ENCODE measurements at places on chromosomes 4 and X.
A peak's percentile ranks its signal among the peaks of the same experiment; 100 is the strongest.

- DNase-seq = no peak
These were observed 776 bp upstream of the SOWAHD start for GRCh38 chrX:119757646-119757978.

GRCh38 chr4:47271291-47271690 is 192.2 kb downstream of the COMMD8 start:
- DNase-seq = no peak

- DNase-seq = no peak
These were observed 81.2 kb downstream of the NPY1R start for GRCh38 chr4:163251204-163251603.

DNA sequence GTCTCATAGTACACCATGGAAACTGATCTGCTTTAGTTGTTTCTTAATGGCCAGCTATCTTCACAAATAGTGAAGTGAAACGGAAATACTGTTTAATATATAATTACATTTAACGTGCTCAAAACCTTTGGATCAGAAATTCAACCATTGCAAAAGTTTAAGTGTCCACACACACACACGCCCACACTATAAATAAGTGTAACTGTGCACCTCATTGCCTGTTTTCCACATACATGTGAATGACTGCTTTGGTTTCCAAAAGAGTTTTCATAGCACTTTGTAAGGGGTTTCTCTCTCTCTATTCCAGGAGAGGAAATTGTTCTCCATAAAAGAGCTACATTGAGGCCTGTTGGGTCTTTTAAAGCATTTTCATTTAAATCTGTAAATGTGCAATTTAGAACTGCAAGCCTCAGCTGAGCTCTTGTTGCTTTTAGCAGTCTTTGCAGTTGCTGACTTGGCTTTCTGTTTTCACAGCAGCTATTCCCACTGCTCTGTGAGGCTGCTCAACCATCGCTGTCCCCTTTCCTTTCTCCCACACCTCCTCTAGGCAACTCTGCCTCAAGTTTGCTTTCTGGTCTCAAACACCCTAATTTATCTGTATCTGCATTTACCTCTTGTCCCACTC is 94.5 kb downstream of the RAPGEF2 start:
- DNase-seq = no peak

DNA sequence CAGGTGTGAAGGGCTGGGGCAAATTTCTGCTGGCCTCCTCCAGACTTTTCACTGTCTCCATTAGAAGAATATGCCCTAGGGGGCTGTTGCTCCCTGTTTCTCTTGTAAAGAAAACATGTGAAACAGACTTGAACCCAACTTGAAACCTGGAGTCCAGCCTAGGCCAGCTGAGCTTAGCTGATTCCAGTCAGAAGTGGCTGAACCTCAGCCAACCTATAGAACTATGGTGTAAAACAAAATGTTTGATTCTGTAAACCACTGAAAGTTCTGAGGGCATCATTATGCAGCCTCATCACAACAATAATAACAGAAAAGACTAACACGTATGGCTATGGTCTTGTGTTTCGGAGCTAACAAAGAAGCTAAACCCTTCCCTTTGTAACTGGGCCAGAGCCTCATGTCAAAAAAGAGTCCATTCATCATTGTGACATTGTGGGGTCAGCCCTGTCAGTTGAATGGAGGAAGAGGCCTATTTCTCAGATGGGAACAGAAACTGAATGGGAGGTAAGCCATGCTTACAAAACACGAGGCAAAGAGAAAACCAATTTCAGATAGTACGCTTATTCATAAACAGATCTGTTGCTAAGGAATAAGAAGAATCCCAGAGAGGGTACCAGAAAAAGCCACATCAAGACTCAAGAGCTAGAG is 34.1 kb downstream of the SETD7 start:
- DNase-seq = no peak

DNA sequence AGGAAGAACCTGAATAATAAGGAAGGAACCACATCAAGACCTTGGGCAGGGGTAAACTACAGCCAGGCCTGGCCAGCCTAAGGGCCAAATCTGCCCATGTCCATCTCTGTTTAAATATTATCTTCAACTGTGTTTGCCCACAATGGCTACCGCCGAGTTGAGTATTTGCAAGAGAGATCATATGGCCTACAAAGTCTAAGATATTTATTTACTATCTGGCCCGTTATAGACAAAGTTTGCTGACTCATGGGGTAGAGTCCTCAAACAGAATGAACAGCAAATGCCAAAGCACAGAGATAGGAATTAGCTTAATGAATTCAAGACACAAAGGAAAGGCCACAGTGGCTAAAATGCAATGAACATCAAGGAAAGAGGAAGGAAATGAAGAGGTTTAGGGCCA is 44.8 kb downstream of the RPS6KA3 start:
- no peak for DNase-seq

DNA sequence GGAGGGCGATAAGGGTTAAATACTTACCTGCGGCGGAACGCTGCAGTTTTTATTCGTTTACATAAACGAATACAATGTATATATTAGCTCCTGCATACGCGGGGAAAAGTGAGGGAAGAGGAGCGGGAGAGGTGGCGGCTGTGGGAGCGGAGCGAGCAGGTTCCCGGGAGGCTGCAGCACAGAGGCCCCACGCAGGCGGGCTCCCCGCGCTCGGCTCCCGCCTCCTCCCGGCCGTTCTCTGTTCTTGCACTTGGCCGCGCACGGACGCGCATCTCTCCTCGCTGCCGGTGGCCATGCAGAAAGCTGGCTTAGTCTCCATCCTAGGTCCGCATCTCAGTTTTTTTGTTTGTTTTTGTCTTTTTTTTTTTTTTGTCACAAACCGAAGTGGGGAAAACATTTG is 340.4 kb upstream of the FAT1 start:
- DNase-seq = no peak

DNA sequence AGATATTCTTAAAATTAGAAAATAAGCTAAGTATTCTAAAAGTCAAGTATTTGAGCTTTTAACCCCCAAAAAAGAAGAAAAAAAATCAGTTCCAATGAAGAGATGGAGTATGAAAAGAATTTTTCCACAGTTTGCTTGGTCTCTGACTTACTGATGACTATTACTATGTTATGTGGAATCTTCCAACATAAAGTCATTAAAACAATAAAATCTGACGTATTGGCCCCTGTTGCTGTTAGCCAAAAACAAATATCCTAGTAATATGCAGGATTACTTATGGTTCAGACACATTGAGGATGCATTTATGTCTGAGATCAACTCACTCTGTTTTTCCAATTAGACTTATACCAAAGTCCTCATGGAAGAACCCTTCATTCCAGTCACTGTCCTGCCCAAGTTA is 517.2 kb upstream of the ADGRL3 start:
- DNase-seq = no peak

DNA sequence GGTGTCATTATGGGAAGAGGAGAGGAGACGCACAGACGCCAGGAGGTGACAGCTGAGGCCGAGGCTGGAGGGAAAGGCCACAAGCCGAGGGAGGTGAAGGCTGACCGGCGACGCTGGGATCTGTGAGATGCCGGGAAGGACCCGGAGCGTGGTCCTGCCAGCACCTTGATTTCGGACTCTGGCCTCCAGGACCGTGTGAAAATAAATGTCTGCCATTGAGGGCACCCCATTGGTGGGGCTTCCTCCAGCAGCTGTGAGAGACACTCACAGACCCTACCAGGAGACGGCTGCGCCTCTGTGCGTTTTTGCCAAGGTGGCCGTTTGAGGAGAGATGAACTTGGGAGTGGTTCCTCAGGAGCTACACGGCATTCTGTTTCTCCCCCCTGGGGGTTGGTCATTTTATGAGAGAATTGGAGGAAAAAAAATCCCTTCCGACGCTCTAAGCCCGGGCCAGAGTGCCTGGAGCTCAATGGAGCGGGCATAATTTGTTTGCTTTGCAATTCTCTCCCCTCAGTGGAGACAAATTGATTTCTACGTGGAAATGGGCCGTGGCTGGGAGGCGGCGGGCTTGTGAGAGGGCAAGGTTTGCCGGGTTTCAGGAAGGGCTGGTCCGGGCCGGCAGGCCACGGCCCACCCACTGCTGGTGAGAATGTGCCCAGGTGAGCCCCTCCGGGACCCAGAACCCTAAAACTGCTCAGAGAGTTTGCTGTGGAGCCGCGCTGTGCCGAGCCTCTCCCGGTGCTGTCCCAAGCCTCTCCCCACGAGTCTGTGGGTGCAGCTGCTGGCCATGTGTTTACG is 53.9 kb downstream of the CPZ start:
- DNase-seq = no peak

- no peak for DNase-seq
These were observed 90.8 kb downstream of the SHOX start for GRCh38 chrX:721354-721753.

GRCh38 chrX:42385730-42386129 is 392.2 kb downstream of the PPP1R2C start:
- peak; percentile 12 for DNase-seq

GRCh38 chr4:41572516-41572915 is 34.6 kb downstream of the LIMCH1 start:
- no peak for DNase-seq

GRCh38 chr4:53490965-53491622 is 100.2 kb downstream of the LNX1 start:
- DNase-seq = peak; percentile 36

DNA sequence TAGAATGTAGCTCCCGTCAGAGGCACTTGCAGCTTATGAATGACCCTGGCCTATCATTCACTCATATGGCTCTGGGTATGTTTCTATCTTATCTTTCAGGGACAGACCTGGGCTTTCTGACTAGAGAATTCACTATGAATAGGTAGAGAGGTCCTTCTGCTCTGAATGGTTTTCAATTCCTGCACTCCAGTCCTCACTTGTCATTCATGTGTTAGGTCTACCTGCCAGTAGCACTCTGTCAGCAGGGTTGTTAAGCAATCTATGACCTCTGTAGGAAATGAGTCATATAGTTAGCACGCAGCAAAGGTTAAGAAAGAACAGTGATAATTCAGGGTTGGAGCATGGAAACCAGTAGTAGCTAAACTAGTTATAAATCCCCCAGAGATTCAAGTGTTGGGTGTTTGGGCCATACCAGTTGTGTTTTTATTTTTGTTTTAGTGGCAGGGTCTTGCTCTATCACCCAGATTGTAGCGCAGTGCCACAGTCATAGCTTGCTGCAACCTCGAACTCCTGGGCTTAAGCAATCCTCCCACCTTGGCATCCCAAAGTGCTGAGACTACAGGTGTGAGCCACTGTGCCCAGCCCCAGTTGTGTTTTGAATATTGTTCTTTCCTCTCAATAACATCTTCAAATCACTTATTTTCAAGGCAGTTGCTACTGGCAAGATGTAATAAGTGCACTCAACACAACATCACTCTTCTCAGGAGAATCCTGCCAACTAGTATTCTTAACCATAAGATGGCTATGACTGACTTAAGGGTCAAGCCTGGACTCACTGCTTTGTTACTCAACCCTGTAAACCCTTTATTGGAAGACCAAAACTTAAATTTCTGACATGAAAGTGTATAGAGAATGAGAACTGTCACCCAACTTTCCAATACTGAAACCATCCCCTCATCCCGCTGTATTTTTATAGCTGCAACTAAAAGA is 25.1 kb downstream of the ARL13A start:
- DNase-seq = peak; percentile 49

DNA sequence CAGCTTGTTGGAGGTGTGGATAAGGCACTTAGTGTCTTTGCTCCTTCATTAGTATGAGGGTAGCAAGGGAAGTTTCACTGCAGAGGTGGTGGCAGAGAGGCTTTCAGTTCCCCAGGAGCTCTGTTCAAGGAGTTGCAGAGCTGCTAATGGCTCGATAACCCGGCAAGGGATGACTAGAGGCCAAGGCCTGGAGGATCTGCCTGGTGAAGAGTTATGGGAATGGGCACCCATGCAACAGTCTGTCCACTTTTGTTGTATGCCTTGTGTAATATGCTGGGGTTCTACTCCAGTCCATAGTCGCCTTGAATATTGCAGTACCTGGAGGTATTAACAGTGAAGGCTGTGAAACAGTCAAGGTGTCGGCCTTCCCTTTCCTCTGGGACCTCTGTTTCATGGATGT is 67.8 kb upstream of the NBDY start:
- DNase-seq = no peak

- DNase-seq = no peak
These were observed 643.8 kb downstream of the FAT4 start for GRCh38 chr4:125958519-125958918.

- no peak for DNase-seq
These were observed 41.3 kb upstream of the MAGED1 start for GRCh38 chrX:51852096-51852495.

DNA sequence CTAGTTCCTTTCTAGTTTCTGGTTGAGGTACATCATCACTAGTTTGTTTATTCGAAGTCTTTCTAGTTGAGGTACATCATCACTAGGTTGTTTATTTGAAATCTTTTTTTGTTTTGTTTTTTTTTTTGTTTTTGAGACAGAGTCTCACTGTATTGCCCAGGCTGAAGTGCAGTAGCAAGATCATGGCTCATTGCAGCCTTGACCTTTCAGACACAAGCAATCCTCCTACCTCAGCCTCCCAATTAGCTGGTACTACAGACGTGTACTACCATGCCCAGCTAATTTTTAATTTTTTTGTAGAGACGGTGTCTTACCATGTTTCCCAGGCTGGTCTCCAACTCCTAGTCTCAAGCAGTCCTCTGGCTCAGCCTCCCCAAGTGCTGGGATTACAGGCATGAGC is 54.9 kb downstream of the CEP135 start:
- DNase-seq = no peak

- DNase-seq = no peak
These were observed 8.6 kb upstream of the MAML3 start for GRCh38 chr4:140162596-140162995.

GRCh38 chr4:144223661-144224060 is 83.1 kb upstream of the GYPA start:
- no peak for DNase-seq

GRCh38 chr4:7719354-7720174 is 220.1 kb downstream of the AFAP1 start:
- DNase-seq = no peak

- DNase-seq = no peak
These were observed 51.4 kb upstream of the VCX3B start for GRCh38 chrX:8413279-8413678.

- DNase-seq = no peak
These were observed 1.2 kb upstream of the AMER1 start for GRCh38 chrX:64206556-64207162.

DNA sequence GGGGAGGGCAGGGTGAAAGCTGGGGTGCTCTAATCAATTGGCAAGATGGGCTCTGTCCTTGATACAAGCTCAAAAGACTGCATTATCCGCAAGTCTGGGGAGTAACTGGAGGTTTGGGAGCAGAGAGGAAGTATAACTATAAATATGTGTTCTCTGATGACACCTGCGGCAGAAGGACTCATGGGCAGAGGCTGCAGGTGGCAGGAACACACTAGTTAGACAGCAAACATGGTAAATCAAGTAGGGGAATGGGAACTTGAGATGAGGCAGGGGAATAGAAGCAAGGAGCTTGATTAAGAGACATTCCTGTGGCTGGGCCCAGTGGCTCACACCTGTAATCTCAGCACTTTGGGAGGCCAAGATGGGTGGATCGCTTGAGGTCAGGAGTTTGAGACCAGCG is 30.3 kb downstream of the SH3KBP1 start:
- no peak for DNase-seq

DNA sequence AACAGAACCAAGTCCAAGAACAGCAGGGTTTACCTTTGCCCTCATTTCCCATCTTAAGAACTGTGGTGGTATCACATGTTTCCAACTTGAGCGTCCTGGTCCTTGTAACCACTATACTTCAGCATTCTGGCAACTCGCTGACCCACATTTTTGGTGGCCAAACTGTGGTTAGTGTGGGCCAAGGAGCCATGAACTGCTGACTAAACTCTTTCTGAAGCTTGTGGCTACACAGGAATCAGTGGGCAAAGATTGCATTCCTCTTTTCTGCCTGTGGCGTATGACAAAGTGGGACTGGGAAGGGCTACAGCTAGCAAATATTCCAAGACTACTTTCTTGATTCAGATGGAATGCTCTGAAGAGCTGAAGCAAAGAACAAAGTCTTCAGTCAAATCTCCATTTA is 106.3 kb upstream of the MID1 start:
- DNase-seq = peak; percentile 78
